ENCODE measurements at places on chromosomes 6 and 20.

DNA sequence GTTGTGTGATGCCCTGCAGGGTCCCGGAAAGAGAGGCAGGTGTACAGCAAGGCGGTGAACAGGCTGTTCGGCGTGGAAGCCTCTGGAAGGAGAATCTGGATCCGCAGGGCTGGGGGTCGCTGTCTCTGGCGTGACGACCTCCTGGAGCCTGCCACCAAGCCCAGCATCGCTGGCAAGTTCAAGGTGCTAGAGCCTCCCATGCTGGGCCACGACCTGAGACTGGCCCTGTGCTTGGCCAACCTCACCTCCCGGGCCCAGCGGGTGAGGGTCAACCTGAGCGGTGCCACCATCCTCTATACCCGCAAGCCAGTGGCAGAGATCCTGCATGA is 36.5 kb downstream of the TGM6 start:
- DNase-seq = no peak

- no peak for DNase-seq
These were observed 16.7 kb upstream of the VNN1 start for GRCh38 chr6:132730560-132730959.

DNA sequence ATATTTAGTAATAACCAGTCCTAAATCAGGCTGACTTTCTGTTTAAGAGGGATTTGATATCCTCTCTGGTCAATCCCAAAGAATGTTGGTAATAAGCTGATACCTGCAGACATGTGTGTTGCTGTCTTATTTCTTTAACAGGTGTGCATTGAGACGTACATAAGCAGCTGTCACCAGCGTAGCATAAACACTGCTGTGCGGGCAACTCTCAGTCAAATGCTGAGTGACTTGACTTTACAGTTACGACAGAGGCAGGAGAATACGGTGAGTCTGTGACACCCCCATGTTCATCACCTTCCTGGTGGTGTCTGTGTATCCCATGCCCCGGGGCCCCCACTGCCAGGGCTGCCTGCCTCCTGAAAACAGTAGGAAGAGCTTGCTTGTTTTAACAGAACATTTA is 20.1 kb upstream of the PBOV1 start:
- no peak for DNase-seq

- no peak for DNase-seq
These were observed 20.7 kb upstream of the ASIP start for GRCh38 chr20:34220561-34220960.

- no peak for DNase-seq
These were observed 13.2 kb downstream of the MMP24OS start for GRCh38 chr20:35264755-35265154.

DNA sequence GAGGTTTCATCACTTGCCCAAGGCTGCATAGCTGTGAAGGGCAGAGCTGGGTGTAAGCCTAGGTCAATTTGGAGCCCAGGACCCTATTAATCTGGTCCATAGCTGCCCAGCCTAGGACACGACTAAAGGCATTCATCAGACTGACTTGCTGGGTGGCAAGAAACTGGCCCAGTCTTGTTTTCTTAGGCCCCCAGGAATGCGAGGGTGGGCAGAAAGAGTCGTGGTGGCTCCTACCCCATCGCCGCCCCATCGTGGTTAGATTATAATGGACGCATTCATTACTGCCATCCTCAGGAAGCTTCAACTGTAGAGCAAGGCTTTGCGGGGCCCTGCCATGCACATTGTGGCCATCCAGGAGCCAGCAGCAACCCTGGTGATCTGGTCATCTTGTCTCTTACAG is 16.1 kb downstream of the DYNLRB1 start:
- no peak for DNase-seq

DNA sequence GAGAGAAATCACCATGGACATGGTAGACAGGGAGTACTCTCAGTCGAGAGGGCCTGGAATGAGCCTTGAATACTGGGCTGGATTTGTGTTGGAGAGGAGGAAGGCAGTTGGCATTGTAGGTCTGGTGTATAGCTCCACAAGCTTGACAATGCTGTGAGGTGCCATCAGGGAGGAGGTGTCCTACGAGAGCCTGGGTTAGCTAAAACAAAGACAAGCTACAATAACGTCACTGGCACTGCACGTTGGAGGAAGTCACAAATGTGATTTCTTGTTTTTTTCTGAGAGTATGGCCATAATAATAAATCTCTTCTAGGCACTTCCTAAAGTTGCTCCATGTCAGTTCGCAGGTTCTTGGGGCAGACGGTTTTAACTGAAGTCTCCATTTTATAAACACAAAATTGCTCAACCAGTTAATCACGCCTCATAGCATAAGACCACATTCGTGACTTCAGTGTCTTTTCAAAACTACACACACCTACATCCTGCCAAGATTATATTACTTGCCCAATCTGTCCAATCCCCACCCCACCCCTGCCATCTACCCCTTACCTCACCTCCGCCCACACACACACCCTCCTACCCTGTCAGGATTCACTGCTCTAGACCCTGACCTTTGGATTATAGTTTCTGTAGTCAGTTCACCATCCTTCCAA is 4.4 kb upstream of the HLA-DMB start:
- DNase-seq = peak; percentile 27

DNA sequence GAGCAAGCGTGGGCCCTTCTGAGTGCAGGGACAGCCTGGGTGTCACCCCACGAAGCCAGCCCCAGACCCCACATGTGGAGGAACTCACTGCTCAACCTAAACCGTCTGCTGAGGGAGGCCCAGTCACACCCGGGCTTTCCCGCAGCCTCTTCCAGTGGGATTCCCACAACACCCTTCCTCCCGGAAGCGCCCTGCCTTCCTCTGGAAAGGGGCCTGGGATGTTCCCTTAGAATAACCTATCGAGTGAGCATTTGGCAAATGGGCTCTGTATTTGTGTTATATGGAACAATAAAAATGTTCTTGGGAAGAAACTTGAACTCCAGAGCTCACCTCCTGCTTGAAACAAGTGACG is 100.0 kb upstream of the DUSP22 start:
- DNase-seq = no peak

- DNase-seq = no peak
These were observed 51.2 kb upstream of the RNF182 start for GRCh38 chr6:13873288-13874190.

DNA sequence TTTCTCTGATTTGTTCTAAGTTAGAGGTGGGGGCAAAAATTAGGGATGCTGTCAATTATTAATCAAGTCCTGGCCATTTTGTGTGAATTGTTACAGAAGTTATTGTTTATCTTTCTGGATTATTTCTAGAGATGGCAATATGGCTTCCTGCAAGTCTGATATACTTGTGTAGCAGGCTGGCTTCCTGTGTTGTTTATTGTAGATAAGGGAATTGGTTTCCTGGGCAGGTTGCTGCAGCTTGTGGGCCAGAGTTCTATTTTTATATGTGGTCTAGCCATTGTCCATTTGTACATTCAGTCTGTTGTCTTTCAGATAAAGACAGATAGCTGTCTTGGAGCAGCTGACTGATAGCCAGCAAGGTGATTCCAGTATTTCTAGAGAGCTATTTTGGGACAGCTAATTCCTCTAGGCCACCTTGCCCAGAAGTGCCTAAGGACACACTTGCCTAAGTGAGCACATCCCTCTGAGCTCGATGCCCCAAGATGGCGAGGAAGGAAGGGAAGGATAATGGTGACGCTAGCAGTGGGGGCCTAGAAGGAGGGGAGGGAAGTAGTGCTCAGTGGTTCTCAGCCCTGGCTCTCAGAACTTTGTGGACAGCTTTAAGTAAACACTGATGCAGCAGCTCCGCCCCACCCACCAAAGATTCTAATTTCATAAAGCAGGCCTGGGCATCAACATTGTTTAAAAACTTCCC is 25.5 kb downstream of the DDO start:
- DNase-seq = peak; percentile 57

DNA sequence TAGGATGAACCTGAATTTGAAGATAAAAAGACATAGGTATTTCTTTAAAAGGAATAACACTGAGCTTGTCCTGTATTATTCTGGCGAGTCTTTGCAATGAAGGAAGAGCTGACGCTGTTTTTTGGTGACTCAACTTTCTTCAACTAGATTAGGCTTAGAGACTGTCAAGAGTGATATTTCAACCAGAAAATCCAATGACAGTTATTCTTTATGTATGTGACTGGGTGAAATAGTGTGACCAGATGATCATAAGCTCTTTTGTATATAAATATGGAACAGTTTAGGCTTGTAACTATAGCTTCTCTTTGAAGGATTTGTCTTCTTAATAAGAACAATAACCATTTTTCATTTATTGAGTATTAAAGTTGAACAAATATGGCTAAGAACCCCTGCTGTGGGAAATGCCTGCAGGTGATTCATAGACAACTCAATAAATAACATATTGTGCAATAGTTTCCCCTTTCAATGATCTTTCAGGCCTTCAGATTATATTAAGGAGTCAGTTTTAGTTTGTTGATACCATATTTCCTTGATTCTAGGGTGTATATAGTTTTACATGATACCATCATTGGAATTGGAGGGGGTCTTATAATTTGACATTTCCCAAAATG is 265.6 kb upstream of the JAG1 start:
- no peak for DNase-seq

GRCh38 chr6:72622094-72622940 is 453 bp downstream of the KCNQ5 start:
- peak; percentile 51 for DNase-seq

- DNase-seq = no peak
These were observed 26.7 kb downstream of the FOXO3 start for GRCh38 chr6:108587258-108588059.

- DNase-seq = no peak
These were observed 148.2 kb downstream of the OPRM1 start for GRCh38 chr6:154187203-154187602.

DNA sequence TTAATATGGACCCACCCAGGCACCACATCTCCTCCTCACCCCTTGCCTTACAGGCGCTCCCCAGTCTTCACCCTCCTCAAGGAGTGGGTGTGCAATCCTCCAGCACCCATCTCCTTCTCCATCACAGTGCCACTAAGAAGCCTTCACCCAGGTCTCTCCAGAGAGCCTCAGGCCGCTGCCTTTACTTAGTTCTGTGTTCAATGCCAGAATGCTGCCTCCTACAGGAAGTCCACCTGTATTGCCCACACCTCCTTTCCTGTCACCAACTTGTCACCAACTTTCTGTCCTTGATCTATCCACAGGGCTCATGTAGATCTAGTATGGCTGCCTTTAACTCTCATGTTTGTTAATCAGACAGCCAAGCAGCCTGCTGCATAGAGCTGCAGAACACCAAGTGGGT is 586 bp upstream of the LST1 start:
- DNase-seq = peak; percentile 38

DNA sequence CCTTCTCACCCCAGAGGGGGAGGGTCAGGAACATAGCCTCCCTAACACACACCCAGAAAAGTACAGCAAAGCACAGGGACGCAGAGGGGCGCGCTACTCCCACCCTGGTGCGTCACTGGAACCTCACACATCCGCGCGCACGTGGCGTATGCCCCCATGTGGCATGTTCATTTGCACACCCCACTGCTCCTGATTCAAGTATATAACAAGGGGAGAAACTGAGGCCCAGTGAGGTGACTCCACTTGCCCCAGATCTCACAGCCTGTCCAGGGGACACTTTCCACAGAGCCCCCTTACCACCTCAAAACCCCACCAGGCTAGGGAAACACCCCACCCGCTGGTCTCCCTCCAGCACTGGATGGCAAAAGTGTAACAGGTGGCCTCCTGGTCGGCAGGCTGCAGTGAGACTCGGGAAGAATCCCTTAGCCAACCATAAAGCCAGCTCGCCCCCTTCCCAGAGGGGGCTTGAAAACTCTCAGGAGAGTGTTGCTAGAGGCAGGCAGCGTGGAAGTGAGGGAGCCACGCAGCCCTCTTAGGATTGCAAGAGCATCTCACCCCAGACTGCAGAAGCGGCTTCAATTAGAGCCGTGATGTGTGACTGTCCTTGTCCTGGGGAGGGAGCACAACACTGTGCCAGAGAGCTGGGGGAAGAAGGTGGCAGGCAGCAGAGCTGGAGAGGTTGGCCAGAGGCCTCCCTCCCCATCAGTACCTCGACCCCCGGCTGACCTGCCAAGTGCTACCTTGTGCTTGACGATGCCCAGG is at the start of gene GRM4:
TSS of gene GRM4 (minus strand) at position 67 of the 762 bp plus-strand sequence. CDS start 12,591 bp downstream, outside the sequence.
- DNase-seq = no peak

- no peak for DNase-seq
These were observed 15.9 kb downstream of the AGPAT4 start for GRCh38 chr6:161257793-161258457.

GRCh38 chr6:170208182-170208601 is 82.7 kb downstream of the DLL1 start:
- no peak for DNase-seq

DNA sequence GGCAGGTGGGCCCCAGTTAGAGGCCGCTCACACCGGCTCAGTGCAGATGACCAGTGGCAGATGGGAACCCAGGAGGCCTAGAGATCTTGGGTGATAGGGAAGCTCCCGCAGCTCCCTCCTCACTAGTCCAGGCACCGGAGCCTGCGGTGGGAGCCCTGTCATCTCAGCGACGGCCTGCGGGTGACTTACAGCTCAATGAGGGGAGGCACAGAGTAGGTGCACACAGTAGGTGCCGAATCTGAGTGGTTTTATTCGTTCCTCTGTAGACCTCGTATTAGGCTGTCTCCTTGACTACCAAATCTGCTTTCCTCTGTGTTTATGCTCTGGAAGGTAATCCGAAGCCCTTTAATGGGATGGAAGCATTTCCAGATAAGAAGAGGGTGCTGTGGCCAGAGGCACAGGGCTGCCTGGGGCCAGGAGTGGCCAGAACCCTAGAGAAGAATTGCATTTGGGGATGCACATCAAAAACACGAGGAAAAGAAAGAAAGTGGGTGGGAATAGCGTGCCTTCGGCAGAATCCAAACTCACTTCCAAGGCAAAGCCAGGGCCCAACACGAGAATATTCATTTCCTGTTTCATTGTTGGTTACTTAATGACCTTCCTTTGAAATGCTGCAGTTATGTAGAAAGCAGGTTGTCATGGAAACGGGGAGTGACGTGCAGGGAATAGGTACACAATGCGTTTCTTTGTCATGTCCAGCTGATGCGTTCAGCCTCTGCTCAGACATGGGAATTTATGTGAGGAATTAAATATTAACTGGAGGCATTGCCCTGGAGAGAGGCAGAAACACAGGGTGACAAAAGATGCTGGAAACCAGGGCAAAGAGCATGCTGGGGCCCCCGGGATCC is 24.7 kb downstream of the MYT1 start:
- no peak for DNase-seq

DNA sequence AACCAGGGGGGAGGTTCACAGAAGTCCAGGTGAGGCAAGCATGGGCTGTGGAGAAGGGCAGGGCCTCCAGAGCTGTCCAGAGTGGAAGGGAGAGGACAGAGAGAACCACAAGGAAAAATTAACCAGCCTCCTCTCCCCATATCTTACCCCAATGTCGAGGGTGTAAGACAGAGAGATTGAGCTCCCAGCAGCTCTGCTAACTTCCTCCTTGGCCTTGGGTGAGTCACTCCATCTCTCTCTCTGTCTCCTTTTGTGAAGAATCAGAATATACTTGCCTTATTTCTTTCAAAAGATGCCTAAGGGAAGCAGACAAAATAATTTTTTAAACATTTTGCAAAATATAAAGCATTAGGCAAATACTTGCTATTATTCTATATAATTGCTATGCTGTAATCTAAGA is 58.3 kb upstream of the IYD start:
- no peak for DNase-seq

- no peak for DNase-seq
These were observed 27.2 kb downstream of the SLC16A10 start for GRCh38 chr6:111114482-111114881.

GRCh38 chr6:35428421-35429149 is 23.6 kb upstream of the FANCE start:
- DNase-seq = no peak

GRCh38 chr6:93644611-93645010 is 225.3 kb upstream of the EPHA7 start:
- no peak for DNase-seq
